DMS 273 treated with DMSO at 0.1 percent for 48 hours (cell line): ENCODE measurements at places on chromosomes 5 and 9.

GRCh38 chr9:34437006-34437925, 21.1 kb downstream of the FAM219A start:
- DNase-seq = peak; percentile 53

GRCh38 chr9:33795281-33795680, at the start of gene PRSS3:
Gene PRSS3, plus strand, starts transcription at chr9:33795561. Its CDS starts 13 bp downstream, at chr9:33795574.
- no peak for DNase-seq

DNA sequence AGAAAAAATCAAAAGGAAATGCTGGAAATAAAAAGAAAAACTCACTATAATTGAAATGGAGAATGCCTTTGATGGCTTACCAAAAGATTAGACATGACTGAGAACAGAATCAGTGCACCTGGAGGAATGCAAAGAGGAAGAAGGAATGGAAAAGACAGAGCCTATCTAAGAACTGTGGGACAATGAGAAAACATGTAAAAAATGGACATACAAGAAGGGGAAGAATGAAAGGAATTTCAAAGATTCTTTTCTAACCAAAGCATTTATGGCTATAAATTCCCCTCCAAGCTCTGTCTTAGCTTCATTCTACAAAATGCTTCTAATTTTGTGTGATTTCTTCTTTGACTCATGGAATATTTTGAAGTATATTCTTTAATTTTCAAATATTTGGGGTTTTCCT, 47.5 kb upstream of the CLK4 start:
- no peak for DNase-seq

GRCh38 chr9:134678666-134679443, 37.3 kb downstream of the COL5A1 start:
- DNase-seq = no peak

DNA sequence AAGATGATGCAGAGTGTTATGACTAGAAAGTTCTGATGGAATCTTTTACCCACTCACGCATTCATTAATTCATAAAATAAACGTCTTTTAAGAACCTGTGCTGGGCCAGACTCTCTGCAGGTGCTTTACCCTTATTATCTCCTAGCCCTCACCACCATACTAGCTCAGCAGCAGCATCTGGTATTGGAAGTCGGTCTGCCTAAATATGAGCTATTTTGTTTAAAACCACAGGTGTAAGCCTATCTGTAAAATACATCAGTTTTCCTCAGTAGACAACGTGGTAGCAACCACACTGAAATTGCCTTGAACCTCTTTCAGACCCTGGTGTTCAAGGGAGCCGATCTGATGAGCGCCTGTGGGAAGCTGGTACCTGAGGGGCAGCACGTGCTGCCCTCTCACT, 69.4 kb downstream of the PPIC start:
- DNase-seq = no peak

DNA sequence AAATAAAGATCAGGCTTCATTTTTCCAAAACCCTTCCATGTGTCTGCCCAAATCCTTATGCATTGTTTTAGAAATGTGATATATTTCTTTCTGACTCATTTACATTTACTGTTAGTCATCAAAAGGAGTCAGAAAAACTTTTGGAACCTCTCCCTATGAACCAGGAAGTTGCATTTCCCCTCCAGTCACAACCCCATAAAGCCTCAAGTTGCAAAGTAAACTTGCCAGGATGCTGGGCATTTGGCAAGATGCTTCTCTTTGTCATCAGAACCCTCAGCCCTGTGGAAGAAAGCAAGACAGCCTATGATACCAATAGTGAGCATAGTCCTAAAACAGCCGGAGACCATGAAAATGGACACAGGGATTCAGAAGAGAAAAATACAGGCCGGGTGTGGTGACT, 84.2 kb downstream of the MUSK start:
- DNase-seq = no peak

DNA sequence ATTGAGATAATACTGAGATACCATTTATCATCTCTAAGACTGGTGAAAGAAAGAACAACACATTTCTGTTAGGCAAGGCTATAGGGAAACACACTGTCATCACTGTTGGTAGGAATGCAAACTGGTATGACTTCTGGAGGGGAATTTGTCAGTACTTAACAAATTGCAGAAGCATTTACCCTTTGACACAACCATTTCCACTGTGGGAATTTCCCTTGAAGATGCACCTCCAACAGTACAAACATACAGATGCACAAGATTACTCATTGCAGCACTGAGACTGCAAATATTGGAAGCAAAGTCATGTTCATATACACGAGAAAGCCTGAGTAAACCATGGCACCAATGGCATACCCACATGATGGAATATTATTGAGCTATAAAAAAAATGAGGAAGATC, 17.6 kb downstream of the GM2A start:
- DNase-seq = no peak

- DNase-seq = no peak
Measured at GRCh38 chr5:141914199-141914743, 9.4 kb upstream of the DELE1 start.

- no peak for DNase-seq
Measured at GRCh38 chr9:111429175-111429574, 55.0 kb downstream of the ECPAS start.

- DNase-seq = no peak
Measured at GRCh38 chr9:121394292-121394691, 24.2 kb upstream of the STOM start.

GRCh38 chr9:136558373-136558772, 12.5 kb upstream of the NOTCH1 start:
- DNase-seq = no peak

DNA sequence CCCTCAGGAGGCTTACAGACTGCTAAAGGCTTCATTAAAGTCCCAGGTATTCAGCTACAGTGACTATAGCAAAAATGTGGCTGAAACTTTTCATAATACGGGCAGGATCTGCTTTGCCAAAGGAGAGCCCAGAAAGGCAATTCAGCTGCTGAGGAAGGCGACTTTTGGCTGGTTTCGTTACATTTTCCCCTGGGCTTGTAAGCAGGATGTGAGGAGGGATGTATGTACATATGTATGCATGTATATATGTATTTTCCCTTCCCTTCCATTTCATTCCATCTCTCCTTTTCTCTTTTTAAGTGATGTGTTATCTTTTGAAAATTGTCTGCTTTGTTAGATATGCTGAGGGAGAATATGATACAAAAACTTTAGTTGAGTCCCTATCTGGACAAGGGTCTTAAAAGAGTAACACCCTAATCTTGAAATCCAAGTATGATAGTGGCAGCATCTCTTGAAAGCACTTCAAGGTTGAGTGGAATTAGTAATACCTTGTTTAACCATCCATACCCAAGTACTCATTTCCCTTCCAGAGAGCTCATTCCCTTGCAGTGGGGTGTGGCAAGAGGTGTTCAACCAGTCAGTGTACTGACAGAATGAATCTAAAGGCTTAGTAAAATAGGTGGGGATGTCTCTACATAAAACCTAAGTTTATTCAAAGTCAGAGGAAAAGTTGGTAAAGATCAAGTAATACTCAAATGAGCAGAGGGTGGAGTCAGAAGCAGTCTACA, 28.7 kb downstream of the RAD1 start:
- DNase-seq = no peak

DNA sequence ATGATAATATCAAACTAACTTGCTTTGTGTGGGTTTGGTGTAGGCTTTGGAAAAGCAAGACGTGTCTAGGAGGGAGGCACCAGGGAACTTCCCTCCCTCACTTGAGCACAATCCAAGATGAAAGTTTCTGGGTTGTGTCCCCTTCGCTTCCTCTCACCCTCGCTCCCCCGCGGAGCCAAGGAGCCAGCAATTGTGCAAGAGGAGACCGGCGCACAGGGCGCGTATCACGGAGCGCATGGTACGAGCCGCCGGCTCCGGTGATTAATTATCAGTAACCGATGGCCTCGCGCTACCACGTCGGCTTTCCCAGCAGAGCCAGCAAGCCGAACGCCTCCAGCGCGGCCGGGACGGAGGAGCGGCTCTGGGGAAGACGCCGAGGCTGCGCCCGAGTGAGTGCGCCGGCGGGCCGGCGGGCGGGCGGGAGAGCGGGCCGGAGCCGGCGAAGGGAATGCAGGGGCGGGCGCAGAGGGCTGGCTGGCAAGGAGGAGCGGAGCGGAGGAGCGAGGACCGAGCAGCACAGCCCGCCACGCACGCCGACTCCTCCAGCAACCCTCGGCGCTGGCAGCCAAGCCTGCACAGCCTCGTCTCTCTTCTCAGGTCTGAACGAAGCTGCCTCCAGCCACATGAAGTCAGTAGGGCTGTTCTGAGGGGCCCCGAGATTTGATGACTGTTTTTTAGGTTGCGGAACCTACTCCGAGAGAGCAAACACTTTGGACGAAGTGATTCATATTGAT, 143.6 kb downstream of the BNC2 start:
- no peak for DNase-seq

GRCh38 chr5:167822241-167822640, 469.2 kb upstream of the WWC1 start:
- no peak for DNase-seq

- DNase-seq = no peak
Measured at GRCh38 chr9:124769549-124770358, 1.4 kb downstream of the NR6A1 start.

GRCh38 chr5:112063856-112064255, 306.9 kb upstream of the NREP start:
- no peak for DNase-seq

DNA sequence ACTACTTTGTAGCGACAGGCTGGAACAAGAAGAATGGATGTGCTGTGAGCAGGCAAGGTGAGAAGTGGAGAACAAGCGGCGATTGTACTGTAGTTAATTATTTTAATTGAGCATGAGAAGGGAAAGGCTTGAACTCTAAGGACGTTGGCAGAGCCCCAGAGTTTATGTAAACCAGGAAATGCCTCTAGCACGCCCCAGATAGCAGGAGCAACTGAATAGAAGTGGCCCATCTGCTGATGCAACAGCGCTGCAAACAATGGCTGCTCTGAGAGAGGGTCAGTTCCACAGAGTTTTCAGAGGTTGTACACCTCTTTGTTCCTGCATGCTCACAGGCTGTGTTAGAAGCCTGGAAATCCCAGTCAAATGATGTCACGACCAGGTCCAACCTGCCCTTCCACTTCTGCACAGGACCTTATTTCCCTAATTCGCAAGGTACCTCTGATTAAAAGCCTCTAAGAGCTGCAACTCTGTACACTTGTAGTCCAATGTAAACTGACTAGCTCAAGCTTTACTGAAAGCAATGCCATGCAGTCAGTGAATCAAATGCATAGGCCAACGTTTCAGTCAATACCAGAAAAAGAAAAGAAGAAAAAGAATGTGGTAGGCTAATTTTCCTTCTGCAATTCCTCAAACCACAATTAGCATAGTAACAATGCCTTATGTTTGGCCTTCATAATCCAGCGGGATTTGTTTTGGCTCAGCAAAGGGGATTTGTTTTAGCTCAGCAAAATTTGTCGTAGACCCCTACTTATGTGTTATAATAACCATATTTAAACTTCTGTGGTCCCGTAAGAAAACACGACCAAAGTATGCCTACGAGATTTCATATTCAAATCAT, 119.6 kb upstream of the RETREG1 start:
- DNase-seq = no peak

DNA sequence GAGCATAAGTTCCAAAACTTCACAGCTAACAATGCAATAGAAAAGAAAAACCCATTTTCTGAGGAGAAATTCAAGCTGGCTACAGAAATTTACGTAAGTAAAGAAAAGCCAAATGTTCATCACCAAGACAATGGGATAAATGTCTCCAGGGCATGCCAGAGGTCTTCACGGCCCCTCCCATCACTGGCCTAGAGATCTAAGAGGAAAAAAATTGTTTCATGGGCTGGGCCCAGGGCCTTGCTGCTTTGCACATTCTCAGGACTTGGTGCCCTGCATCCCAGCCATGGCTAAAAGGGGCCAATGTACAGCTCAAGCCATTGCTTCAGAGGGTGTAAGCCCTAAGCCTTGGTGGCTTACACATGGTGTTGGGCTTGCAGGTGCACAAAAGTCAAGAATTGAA, 443.6 kb downstream of the ELAVL2 start:
- DNase-seq = no peak

DNA sequence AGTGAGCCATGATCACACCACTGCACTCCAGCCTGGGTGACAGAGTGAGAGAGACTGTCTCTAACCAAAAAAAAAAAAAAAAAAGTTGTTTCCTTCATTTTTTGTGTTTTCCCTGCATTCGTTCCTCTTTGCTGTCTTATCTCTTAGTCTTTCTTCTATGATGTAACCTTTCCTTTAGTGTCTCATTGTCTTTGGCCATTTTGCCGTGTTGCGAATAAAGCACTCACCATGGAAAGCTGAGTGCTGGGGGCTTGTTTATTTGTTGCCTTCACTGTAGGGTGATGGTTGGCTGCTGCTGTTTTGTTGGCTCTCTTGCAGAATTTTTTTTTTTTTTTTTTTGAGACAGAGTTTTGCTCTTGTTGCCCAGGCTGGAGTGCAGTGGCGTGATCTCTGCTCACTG, 7.7 kb downstream of the EHMT1 start:
- no peak for DNase-seq

DNA sequence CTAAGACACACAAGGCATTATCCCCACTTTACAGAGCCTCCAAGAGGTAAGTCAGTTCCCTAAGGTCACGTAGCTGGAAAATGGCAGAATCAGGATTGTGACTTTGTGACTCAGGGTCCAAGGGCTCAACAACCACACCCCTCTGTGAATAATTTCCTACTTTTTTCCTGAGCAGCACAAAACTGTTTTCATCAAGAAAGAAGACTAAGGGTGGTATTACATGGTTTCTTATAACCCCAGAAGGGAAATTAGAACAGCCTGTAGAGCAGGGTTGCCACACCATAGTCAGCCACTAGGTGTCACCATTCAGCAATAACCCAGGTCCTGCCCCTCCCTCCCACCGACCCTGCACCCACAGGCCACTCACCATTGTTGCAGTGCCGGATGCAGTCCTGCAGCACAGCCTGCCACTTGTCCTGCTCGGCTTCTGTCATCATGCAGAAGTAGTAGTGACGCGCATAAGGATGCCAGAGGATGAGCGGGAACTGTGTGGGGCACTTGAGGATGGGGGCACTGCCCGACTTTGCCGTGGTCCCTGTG, 72.1 kb downstream of the LRSAM1 start:
- DNase-seq = no peak

DNA sequence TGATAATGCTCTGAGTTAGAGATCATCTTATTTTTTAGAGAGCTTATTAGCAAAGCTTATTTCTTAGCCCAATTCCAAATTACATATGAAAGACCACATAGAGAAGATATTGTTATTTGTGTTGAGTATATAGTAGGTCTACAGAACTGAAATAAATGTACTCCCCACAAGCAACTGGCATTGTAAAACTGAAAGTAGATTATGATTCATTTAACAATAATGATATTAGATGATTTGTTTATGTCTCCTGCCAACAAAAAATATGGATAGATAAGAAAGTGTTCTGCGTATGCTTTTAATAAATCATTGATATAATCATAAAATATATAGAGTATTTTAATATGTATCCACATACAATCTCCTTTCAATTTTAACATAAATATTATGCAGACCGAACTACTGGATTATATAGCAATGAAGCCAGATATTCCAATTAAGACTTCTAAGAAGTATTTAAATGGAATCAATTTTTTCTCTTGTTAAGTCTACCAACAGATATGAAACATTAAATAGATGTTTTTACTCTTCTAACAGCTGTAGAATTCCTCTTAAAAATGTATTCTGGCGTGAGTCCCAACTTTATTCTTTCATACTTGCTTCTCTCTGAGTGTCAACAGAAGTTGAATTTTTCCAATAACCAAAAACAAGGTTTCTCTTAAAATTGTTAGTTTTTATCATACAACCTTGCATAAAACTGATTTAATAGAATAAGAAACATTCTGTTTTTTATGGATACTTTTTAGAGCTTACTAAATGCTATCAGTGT, 15.6 kb upstream of the DAB2 start:
- DNase-seq = no peak

- DNase-seq = no peak
Measured at GRCh38 chr9:111945216-111945615, 48.6 kb downstream of the UGCG start.
